ENCODE measurements at places on chromosomes 12 and 14. TPM values are rescaled to one million over a fixed set of nuclear protein-coding genes. Genes with fewer than 3 reads are reported as not detected.

Gene CCDC197
- not detected for total RNA-seq

DNA sequence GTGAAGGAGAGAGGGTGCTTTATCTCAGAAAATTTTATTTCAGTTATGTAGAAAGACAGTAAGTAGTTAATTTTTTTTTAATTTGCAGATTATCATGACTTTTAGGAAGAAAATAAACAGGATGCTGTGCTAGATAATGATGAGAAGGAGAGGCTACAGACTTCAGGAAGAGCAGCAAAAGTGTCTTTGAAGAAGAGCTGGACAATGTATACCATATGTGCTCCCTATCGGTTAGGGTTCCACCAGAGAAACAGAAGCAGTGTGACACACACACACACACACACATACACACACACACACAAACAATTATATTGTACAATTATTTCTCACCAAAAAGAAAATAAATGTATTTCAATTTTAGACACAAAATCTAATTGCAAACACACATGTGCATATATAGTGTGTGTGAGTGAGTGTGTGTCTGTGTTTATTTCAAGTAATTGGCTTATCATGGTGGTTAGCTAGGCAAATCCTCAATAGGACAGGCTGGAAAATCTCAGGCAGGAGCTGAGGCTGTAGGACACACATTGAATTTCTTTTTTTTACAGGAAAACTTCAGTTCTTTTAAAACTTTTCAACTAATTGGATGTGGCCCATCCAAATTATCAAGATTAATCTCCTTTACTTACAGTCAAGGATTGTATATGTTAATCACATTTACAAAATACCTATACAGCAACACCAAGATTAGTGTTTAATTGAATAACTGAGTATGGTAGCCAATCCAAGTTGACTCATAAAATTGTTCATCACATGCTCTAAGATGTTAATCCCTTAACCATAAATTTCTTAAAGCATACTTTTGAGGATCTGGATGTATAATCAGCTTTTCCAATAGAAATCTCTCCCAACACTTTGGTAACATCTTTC is 235.8 kb upstream of the DCN start:
- H3K36me3 ChIP-seq, result no peaks in the 10 kb centered on the region
- no peaks in the 10 kb centered on the region for H3K27me3 ChIP-seq
- H3K27ac ChIP-seq, result no peak overlapping the region

DNA sequence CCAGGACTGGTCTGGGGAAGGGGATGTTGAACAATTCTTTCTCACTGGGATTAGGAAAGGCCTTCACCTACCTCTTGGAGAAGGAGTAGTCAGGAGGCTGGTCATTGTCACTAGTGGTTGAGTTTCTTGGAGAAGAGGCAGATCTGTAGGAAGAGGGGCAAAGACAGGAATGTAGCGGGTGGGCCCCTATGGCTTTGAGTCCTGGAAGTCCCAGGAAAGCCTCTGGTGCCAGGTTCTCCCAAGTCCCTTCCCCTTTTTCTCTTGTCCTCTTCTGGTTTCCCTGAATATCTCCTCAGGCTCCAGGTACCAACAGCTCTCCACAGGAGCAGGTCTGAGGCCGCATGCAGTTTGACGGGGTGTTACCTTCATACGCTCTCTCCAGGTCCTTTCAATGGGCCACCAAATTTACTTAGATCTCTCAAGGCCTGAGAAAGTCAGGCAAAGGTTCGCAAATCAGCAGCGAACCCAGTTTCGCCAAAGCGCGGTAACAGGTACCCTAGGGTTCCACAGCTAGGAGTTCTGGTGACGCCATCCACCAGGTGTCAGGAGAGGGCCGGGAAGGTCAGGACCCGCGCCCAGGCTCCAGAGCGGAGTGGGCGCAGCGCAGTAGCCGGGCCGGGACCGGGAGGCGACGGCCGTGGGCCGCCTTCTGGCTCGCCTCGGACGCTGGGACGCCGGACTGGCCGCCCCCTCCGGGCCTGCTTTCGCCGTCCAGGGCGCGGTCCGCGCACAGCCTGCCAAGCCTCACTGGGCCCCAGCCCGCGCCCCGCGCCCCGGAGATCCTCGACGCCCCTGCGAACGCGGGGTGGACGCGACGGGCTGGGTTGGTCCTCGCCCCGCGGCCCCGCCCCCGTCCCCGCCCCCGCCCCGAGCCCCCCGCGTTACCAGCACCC is 795 bp downstream of the SMAGP start:
- peak overlapping the region; percentile 36 for H3K27ac ChIP-seq
- H3K36me3 ChIP-seq, result no peaks in the 10 kb centered on the region
- peak overlapping the region; percentile 72 for H3K4me3 ChIP-seq

- no peaks in the 10 kb centered on the region for H3K36me3 ChIP-seq
- no peaks in the 10 kb centered on the region for H3K27me3 ChIP-seq
- H3K27ac ChIP-seq, result no peak overlapping the region
- no peak overlapping the region for H3K4me3 ChIP-seq
- DNase-seq, result no peak
- peaks cover 55% of the 10 kb centered on the region for H3K4me1 ChIP-seq
Observed at GRCh38 chr14:35336494-35337268, 44.5 kb downstream of the PSMA6 start.

GRCh38 chr12:3250576-3250975 is 173.4 kb downstream of the TSPAN9 start:
- no peak for DNase-seq
- no peak overlapping the region for H3K4me3 ChIP-seq
- H3K27me3 ChIP-seq, result no peaks in the 10 kb centered on the region
- no peak overlapping the region for H3K27ac ChIP-seq
- no peaks in the 10 kb centered on the region for H3K36me3 ChIP-seq

DNA sequence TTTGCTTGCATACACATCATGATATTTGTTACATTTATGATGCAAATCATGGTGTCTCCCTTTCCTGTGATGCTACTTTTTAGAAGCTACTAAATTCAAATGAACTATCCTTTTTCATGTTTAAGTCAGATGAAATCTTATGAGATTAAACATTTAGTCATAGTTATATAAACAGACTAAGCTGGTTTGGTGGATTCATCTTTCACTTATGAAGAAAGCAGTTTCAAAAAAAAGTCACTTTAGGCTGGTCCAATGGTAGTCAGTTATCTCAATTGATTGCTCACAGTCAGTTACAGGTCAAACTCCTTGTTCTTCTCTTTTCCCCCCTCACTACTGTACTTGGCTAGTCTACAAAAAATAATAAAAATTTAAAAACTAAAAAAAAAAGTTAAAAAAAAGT is 19.7 kb downstream of the SYCP3 start:
- peaks cover 3% of the 10 kb centered on the region for H3K36me3 ChIP-seq
- H3K27me3 ChIP-seq, result no peaks in the 10 kb centered on the region
- H3K4me3 ChIP-seq, result no peak overlapping the region
- H3K4me1 ChIP-seq, result no peaks in the 10 kb centered on the region

Gene RND1
- 5.7 TPM for total RNA-seq

- no peak for DNase-seq
- H3K4me3 ChIP-seq, result no peak overlapping the region
- no peaks in the 10 kb centered on the region for H3K27me3 ChIP-seq
- no peak overlapping the region for H3K27ac ChIP-seq
Observed at GRCh38 chr14:47454025-47454424, 221.4 kb downstream of the MDGA2 start.

DNA sequence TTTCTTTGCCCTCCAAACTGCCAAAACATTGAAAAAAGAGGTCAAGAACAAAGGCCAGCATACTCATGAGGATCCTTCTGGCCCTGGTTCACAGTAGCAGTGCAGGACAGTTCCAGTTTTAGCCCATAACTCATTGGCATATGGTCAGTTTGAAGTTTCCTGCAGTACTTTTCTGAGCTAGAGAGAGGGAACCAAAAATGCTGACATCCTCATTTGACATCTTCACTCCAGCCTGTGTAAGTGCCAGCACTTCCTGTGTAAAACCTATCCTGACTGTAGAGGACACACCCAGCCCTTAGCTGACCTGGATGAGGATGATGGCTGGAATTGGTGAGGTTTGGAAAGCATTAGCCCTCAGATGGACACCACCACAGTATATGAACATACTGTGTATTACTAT is 84.1 kb downstream of the FGD4 start:
- H3K27ac ChIP-seq, result no peak overlapping the region
- DNase-seq, result peak; percentile 32
- no peak overlapping the region for H3K4me3 ChIP-seq
- no peaks in the 10 kb centered on the region for H3K36me3 ChIP-seq
- H3K4me1 ChIP-seq, result no peaks in the 10 kb centered on the region

- no peaks in the 10 kb centered on the region for H3K36me3 ChIP-seq
- no peak overlapping the region for H3K4me3 ChIP-seq
- H3K27ac ChIP-seq, result no peak overlapping the region
Observed at GRCh38 chr14:58703161-58703506, 65.4 kb downstream of the DACT1 start.

Gene B4GALNT1
- total RNA-seq, result not detected

Gene OTOGL
- not detected for total RNA-seq

Gene FBXO21
- 67.9 TPM for total RNA-seq

- no peaks in the 10 kb centered on the region for H3K27me3 ChIP-seq
- no peaks in the 10 kb centered on the region for H3K36me3 ChIP-seq
- DNase-seq, result no peak
- no peak overlapping the region for H3K4me3 ChIP-seq
Observed at GRCh38 chr12:22588817-22589216, 36.2 kb upstream of the ETNK1 start.

- H3K27ac ChIP-seq, result no peak overlapping the region
- no peaks in the 10 kb centered on the region for H3K36me3 ChIP-seq
Observed at GRCh38 chr14:106347890-106348755, 821.7 kb downstream of the TMEM121 start.

Gene EAPP
- 94.5 TPM for total RNA-seq

GRCh38 chr12:89756585-89757398 is 48.2 kb upstream of the ATP2B1 start:
- no peaks in the 10 kb centered on the region for H3K27me3 ChIP-seq
- H3K27ac ChIP-seq, result no peak overlapping the region
- H3K36me3 ChIP-seq, result no peaks in the 10 kb centered on the region
- no peak overlapping the region for H3K4me3 ChIP-seq
- DNase-seq, result no peak
- H3K4me1 ChIP-seq, result peaks cover 8% of the 10 kb centered on the region

Gene RSRC2
- total RNA-seq, result 341 TPM

DNA sequence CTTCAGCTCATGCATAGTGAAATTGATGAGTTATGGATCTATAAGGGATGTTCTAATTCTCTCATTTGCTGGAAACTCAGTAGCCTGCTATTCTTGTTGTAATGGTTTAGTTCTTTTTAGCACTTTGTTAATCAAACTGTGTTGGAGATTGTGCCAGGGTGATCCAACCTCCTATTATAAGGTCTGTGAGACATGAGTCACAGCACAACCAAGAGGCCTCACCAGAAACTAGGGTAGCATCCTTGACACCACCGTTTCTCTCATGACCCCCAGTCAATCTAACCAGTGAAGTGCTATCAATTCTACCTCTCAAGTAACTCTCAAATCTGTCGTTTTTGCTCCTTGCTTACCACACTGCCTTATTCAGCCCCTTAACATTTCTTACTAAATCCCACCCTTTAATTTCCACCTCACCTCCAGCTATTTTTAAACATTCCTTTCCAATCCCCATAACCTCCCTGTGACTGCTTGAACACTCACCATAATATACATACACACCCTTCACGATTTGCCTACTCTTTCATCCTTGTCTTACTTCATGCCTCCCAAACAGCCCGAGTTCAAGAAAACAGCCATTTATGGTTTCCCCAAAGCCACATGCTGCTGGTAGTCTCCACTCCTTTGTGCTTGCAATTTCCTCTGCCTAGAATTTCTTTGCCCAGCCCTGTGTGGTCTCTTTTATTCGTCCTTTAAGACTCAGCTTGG is 53.9 kb upstream of the NUDT4 start:
- no peak overlapping the region for H3K4me3 ChIP-seq
- DNase-seq, result no peak
- H3K4me1 ChIP-seq, result no peaks in the 10 kb centered on the region
- no peaks in the 10 kb centered on the region for H3K27me3 ChIP-seq
- no peak overlapping the region for H3K27ac ChIP-seq

- no peak overlapping the region for H3K4me3 ChIP-seq
- H3K36me3 ChIP-seq, result no peaks in the 10 kb centered on the region
- H3K27ac ChIP-seq, result no peak overlapping the region
- no peaks in the 10 kb centered on the region for H3K4me1 ChIP-seq
- H3K27me3 ChIP-seq, result no peaks in the 10 kb centered on the region
Observed at GRCh38 chr14:40841886-40842285, 764.8 kb upstream of the LRFN5 start.

- no peak overlapping the region for H3K4me3 ChIP-seq
- H3K27ac ChIP-seq, result no peak overlapping the region
- H3K27me3 ChIP-seq, result no peaks in the 10 kb centered on the region
Observed at GRCh38 chr12:49442915-49443314, 75.7 kb downstream of the SPATS2 start.

DNA sequence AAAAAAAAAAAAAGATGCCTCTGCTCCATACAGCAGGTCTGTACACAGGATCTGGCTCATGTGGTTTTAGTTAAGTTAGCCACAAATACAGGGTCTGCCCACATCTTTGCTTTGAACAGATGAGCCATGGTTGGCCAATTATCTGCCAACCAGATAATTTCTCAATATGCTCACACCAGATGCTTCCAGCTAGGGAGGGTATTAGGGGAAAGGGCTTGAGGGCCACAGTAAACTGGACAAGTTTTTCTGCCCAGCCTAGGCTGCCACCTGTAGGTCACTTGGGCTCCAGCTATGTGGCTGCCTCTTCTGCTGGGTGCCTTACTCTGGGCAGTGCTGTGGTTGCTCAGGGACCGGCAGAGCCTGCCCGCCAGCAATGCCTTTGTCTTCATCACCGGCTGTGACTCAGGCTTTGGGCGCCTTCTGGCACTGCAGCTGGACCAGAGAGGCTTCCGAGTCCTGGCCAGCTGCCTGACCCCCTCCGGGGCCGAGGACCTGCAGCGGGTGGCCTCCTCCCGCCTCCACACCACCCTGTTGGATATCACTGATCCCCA is 776 bp downstream of the RDH5 start:
- H3K36me3 ChIP-seq, result peaks cover 25% of the 10 kb centered on the region
- DNase-seq, result no peak
- H3K4me1 ChIP-seq, result peaks cover 44% of the 10 kb centered on the region
- H3K4me3 ChIP-seq, result no peak overlapping the region

- no peak overlapping the region for H3K27ac ChIP-seq
- DNase-seq, result no peak
- H3K4me3 ChIP-seq, result no peak overlapping the region
- H3K4me1 ChIP-seq, result no peaks in the 10 kb centered on the region
- no peaks in the 10 kb centered on the region for H3K27me3 ChIP-seq
- no peaks in the 10 kb centered on the region for H3K36me3 ChIP-seq
Observed at GRCh38 chr14:94376108-94376975, 12.1 kb downstream of the SERPINA1 start.

Gene CCDC175
- total RNA-seq, result not detected

Gene GNB3
- 0.85 TPM for total RNA-seq

Gene DPPA3
- not detected for total RNA-seq

GRCh38 chr12:112304436-112304835 is 77.8 kb downstream of the HECTD4 start:
- no peaks in the 10 kb centered on the region for H3K27me3 ChIP-seq
- no peak overlapping the region for H3K27ac ChIP-seq
- H3K4me3 ChIP-seq, result no peak overlapping the region
- H3K36me3 ChIP-seq, result peaks cover 35% of the 10 kb centered on the region

- peaks cover 23% of the 10 kb centered on the region for H3K4me1 ChIP-seq
- H3K4me3 ChIP-seq, result no peak overlapping the region
- H3K36me3 ChIP-seq, result peaks cover 56% of the 10 kb centered on the region
Observed at GRCh38 chr12:122503783-122504590, 3.3 kb upstream of the ZCCHC8 start.

Gene KCNA5
- not detected for total RNA-seq

GRCh38 chr12:24719293-24719721 is 229.6 kb downstream of the BCAT1 start:
- no peaks in the 10 kb centered on the region for H3K36me3 ChIP-seq
- DNase-seq, result no peak
- H3K4me1 ChIP-seq, result no peaks in the 10 kb centered on the region
- no peaks in the 10 kb centered on the region for H3K27me3 ChIP-seq
